ENCODE measurements at places on chromosomes 6 and 20. TPM values are rescaled to one million over a fixed set of nuclear protein-coding genes. Genes with fewer than 3 reads are reported as not detected.

DNA sequence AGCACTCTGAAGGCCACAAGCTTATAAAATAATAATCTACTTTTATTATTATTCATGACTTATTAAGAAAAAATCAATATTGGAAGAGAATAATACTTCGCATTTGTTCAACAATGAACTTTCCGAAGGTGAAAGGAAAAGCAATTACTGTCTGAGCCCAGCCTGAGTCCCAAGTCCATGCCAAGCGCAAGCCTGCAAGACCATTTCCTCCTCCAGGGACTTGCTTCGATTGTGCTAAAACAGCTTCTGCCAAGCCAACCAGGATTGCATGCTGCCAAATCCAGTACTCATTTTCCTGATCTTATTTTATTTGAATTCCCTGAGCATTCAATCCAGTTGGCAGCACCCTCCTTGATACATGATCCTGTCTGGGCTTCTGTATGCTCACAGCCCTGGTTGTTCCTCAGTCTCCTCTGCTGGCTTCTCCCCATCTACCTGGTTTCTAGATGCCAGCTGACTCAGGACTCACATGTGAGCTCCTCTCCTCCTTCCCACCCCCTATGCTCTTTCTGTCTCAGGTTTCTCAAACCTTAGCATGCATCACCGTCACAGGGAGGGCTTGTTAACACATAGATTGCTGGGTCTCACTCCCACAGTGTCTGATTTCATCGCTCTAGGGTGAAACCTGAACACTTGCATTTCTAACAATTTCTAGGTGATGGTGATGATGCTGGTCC, 55.9 kb upstream of the PSMF1 start:
- no peak for DNase-seq

Gene PRPH2
- total RNA-seq, result not detected

Gene HLA-DMA
- total RNA-seq, result 2.0 TPM

Gene OXT
- 1.2 TPM for total RNA-seq

Gene HLA-DRB1
- 88.9 TPM for total RNA-seq

GRCh38 chr6:77561768-77562314, 91.0 kb upstream of the MEI4 start:
- no peak for DNase-seq

Gene MAN1A1
- 52.2 TPM for total RNA-seq

Gene TFAP2A
- total RNA-seq, result 143 TPM

DNA sequence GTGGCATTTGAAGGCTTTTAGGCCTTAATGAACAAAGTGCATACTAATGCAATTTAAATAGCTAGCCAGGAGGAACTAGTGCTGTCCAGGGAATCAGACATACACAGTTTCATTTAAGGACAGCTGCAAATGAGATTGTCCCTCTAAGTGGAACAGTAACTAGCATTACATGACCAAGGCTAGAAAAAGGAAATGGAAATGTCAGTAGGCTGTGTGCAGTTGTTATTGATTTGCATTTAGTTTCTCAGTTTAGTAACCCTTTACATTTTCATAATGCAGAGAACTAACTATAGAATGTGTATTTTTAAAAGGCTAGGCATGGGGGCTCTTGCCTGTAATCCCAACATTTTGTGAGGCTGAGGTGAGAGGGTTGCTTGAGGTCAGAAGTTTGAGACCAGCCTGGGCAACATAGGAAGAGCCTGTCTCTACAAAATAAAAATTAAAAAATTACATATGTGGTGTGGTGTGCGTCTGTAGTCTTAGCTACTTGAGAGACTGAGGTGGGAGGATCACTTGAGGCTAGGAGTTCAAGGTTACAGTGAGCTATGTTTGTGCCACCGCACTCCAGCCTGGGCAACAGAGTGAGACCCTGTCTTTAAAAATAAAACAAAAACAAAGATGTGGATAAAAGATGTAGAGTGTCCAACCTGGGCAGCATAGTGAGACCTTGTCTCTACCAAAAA, 468.0 kb downstream of the UTRN start:
- no peak for DNase-seq

GRCh38 chr20:824916-825315, 8.6 kb upstream of the FAM110A start:
- peak; percentile 40 for DNase-seq

DNA sequence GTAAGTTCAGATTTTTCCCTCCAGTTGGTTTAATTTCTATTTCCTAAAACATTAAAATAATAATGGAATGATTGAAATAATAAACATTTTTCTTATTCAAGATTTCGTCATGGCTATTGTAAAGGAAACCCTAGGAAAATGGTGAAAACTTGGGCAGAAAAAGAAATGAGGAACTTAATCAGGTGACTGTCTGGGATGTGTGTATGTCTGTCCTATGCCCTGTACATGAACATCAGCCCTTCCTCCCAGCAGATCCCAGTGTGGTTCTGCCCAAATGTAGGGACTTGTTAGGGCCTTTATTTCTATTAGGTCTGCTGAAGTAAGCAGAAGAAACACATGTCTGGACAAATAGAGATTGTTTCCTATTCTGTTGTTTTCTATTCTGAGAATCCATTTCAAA, 13.1 kb downstream of the RIOK1 start:
- DNase-seq, result no peak

DNA sequence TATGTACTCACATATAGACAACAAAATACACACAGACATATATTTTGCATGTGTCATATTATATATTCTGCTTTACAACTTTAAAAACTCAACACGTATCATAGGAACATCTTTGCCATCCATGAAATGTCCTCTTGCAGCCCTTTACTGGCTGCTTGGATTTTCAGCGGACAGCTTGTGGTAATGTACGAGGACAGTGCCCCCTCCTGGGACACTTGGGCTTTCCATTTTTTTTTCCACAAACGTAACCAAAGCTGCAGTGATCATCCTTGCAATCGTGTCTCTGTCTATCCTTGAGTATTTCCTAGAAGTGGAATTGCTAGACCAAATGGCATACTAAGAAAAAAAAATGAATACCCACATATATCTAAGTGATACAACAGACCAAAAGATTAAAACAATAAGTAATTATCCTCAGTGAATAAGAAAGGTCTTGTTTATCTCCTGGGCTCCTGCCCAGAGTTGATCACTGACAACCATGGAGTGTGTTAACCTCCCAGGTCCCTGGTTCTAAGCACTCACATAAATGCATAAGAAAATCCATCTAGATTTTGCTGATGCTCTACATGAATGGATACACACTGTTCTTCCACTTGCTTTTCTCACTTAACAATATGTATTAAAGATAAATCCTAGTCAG, 18.1 kb downstream of the BPI start:
- DNase-seq, result no peak

GRCh38 chr6:44010411-44011349, 116.6 kb downstream of the MRPL14 start:
- no peak for DNase-seq

Gene CD109
- 1.3 TPM for total RNA-seq

GRCh38 chr20:18904624-18905023, 91.0 kb downstream of the SCP2D1 start:
- DNase-seq, result no peak

- no peak for DNase-seq
Measured at GRCh38 chr6:31350196-31351032, 6.6 kb downstream of the HLA-B start.

GRCh38 chr6:19477563-19477962, 359.6 kb upstream of the ID4 start:
- no peak for DNase-seq

- no peak for DNase-seq
Measured at GRCh38 chr20:58778760-58779159, 71.9 kb downstream of the GNAS-AS1 start.

GRCh38 chr20:1526896-1527295, 30.6 kb downstream of the SIRPD start:
- no peak for DNase-seq

DNA sequence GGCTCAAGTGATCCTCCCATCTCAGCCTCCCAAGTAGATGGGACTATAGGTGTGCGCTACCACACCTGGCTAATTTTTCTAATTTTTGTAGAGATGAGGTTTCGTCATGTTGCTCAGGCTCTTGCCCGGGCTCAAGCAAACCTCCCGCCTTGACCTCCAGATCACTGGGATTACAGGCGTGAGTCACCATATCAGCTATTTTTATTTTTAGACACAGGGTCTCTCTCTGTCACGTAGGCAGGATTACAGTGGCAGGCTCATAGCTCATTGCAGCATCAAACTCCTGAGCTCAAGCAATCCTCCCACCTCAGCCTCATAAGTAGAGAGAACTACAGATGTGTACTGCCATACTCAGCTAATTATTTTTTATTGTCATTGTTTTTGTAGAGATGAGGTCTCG, 41.7 kb downstream of the SLC23A2 start:
- no peak for DNase-seq

GRCh38 chr6:150741633-150742200, 123.8 kb upstream of the MTHFD1L start:
- no peak for DNase-seq

Gene PTK7
- 115 TPM for total RNA-seq

GRCh38 chr20:15967334-15967733, 605.9 kb downstream of the KIF16B start:
- DNase-seq, result no peak

DNA sequence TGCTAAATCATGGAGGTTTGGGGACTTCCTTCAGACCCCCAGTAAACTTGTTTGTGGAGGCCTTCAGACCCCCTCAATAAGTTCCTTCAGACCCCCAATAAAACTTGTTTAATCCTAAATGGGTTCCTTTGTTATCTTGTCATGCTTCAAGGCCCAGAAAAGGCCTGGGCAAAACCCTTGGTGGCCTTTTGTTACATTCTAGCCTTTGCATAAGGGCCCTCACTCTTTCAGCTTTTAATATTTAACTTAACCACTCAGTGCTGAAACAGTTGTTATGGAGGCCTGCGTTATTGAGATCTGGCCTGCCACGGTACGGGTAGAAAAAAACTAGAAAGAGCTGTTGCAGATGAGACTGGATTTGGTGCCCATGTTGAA, 4.3 kb upstream of the DYNLRB1 start:
- DNase-seq, result no peak

- DNase-seq, result no peak
Measured at GRCh38 chr6:36754582-36755434, 57.2 kb downstream of the RAB44 start.

Gene CAGE1
- total RNA-seq, result not detected

- no peak for DNase-seq
Measured at GRCh38 chr6:111530667-111531066, 47.6 kb upstream of the REV3L start.

Gene EYA2
- 8.1 TPM for total RNA-seq

GRCh38 chr6:126372626-126373025, 32.7 kb downstream of the CENPW start:
- DNase-seq, result no peak

Gene TRAPPC3L
- total RNA-seq, result 0.27 TPM
